Liver (tissue), 10 donors: ENCODE measurements at places on chromosomes 1 and 21.

- DNase-seq: no peak
These were observed 48.9 kb upstream of the GADD45A start for GRCh38 chr1:67636146-67636545.

GRCh38 chr1:184506481-184506880, 119.7 kb downstream of the C1orf21 start:
- DNase-seq: no peak

GRCh38 chr1:29286194-29286767, 50.0 kb downstream of the PTPRU start:
- no peak for DNase-seq

GRCh38 chr1:18803151-18803791, 56.2 kb downstream of the TAS1R2 start:
- no peak for DNase-seq

- DNase-seq: no peak
These were observed 94.4 kb downstream of the DNM3 start for GRCh38 chr1:171935664-171936063.
